ENCODE measurements at places on chromosomes 6 and 20.

DNA sequence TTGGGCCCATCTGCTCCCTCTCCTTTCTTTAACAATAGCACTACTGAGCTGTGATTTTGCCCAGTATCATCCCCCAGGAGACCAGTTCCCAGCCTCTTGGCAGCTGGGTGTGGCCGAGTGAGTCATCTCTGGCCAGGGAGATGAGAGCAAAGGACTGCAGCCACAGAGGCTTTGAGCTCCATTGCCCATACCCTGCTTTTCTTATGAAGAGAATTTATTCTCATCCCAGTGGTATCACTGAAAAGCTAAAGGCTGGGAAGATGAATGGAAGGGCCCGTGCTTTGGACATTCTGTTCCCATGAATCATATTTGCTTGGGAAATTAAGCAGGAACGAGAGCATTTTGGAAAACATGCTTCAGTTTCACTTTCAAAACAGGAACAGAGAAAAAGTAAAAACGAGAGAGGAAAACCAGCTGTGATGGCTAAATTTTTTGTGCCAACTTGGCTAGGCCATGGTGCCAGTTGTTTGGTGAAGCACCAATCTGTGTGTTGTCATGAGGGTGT, 14.9 kb downstream of the CST3 start:
- H3K4me1 ChIP-seq: peaks cover 6% of the 10 kb centered on the region
- no peak for DNase-seq
- H3K4me3 ChIP-seq: no peak overlapping the region

DNA sequence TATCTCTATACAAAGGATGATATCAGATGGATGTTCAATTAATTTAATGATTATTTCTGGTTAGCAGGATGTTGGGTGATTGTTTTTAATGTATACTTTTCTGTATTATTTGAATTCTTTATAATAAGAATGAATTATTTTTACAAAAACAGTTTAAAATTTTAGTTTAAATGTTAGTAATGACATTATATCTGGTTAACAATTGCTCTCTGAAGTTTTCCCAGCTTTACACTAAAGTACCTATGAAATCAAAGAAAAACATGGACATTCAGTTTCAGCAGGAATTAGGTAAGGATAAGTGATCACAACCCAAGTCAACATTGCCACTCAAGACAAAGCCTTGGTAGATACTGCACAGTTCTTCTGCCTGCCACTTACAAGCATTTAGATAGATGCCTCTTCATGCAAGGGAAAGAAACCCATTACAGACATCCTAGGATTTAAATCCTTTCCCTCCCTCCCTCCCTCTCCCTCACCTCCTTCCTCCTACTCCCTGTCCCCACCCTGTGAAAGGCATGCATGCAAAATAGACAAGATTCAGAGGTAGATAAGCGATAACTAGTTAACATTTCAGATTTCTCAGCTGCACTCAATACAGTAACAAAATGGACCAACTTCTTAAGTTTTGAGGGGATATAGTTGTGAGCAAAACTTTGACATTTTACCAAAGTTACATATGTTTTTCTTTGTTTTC, 143.8 kb downstream of the STXBP5 start:
- H3K36me3 ChIP-seq: peaks cover 3% of the 10 kb centered on the region
- H3K4me3 ChIP-seq: no peak overlapping the region
- no peaks in the 10 kb centered on the region for H3K27me3 ChIP-seq

GRCh38 chr20:10763112-10763511, 89.3 kb upstream of the JAG1 start:
- no peaks in the 10 kb centered on the region for H3K36me3 ChIP-seq
- no peak overlapping the region for H3K27ac ChIP-seq
- H3K4me3 ChIP-seq: no peak overlapping the region
- no peak for DNase-seq

GRCh38 chr6:157600807-157601206, 219.8 kb downstream of the ZDHHC14 start:
- DNase-seq: no peak
- H3K4me1 ChIP-seq: peaks cover 29% of the 10 kb centered on the region
- H3K4me3 ChIP-seq: no peak overlapping the region

Data from B cell (primary cell).